Suppressor macrophage treated with lipopolysaccharide for 1 hour (primary cell): ENCODE measurements at places on chromosomes 13 and 19.

GRCh38 chr13:75294110-75294509 lies 187.9 kb downstream of the TBC1D4 start:
- no peak for DNase-seq

DNA sequence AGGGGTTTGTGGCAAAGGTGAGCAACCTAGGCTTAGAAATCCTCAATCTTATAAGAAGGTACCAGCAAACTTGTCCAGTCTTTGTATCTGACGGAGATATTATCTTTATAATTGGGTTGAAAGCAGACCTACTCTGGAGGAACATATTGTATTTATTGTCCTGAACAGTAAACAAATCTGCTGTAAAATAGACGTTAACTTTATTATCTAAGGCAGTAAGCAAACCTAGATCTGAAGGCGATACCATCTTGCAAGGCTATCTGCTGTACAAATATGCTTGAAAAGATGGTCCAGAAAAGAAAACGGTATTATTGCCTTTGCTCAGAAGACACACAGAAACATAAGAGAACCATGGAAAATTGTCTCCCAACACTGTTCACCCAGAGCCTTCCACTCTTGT lies 3.8 kb upstream of the KLK2 start:
- no peak for DNase-seq

DNA sequence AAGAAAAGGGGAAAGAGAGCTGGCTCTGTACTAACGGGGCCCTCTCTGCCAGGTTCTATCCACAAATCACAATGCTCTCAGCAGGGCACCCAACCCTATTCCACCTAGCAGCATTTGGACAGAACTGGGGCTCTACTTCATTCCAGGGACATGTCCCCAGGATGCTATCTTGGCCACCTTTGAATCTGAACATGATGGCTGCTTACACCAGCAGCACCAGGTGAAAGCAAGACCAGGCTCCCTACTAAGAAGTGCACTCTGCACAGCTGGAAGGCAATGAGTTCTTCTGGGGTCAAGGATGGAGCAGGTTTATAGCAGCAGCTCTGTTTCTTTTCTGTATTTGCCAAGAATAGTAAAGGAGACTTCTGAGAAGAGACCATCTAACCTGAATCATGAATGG lies 222.4 kb downstream of the DACH1 start:
- DNase-seq = no peak

- no peak for DNase-seq
Measured at GRCh38 chr19:18847549-18848463, 16.0 kb downstream of the UPF1 start.

DNA sequence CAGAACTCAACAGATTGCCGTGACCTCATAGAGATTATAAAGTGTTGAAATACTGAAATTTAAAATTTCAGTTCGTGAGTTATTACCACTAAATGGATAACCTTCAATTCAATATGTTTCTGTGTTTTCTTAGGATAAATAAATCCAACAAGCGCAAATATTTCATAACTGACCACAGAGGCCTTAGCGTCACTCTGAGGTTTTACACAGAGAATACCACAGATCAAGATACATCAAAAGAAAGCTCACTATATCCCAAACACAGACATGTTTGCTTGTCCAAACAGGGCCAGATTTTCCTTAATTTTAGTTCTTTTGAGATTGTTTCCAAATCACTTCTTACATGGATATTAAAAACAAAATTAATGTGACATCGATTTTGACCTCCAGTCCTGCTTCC lies 235.8 kb downstream of the EFNB2 start:
- DNase-seq = no peak

- DNase-seq = peak; percentile 82
Measured at GRCh38 chr19:7637374-7638256, 705 bp downstream of the STXBP2 start.

DNA sequence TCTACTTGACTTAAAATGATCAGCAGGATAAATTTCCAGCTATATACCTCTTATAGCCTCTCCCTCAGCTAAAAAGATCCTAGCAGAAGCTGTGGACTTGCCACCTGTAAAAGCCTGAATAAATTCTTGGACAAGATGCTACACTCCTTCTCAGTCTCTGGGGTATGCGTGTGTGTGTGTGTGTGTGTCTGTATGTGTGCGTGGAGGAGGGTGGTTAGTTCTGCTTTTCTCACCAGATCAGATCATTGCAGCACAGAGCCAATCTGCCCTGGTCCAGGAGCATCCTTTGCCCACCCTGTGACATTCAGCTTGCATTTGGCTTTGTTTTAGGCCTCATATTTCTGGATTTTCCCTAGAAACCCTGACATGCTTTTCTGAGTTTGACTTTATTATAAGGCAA lies 438.3 kb downstream of the RFC3 start:
- DNase-seq = peak; percentile 24
